ENCODE measurements at places on chromosomes 2 and 18. TPM values are rescaled to one million over a fixed set of nuclear protein-coding genes. Genes with fewer than 3 reads are reported as not detected.

DNA sequence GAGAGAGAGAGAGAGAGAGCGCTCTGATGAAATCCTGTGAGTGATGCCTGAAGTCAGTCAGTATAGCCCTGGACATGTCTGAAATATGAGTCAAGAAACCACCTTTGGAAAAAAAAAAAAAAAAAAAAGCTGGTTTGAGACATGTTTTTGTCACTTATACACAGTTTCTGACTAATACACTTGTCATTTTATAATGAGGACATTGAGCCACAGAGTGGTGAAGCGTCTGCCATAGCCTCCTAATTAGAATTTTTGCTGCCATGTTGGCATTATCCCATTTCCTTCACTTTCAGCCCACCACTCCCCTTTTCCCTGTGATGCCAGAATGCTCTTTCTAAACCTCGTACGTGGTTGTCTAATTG, 15.7 kb upstream of the MYO3B start:
- DNase-seq = no peak

POTEJ gene
- not detected for total RNA-seq

- DNase-seq = no peak
These were observed 38.8 kb upstream of the DNER start for GRCh38 chr2:229752970-229753729.

DNA sequence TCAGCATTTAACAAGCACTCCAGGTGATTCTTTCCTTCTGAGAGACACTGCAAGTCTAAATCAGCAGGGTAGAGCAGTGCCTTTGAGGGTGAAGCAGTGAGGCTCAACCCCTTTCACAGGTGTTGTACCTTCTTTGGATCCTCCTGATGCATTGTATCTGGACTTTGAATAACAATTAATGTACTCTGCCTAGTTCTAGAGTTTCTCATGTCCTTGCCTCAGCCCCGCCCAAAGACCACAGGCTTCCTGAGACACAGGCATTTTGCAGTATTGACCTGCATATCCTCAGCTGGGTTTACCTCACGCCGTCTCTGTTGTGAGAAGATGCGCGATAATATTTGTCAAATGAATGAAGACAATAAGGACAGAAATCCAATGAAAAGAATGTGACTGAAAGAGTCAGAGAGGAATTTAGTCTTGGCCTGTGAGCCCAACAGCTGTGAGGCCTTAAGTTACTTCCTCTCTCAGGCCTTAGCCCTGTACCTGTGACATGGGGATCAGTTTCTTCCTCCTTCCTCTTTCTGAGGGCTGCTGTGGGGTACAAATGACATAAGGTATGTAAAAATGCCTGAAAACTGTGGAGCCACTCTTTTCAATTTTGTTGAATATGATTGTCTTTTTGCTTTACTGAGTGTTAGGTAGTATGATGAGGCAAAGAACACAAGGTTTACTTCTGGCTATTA, 43.7 kb downstream of the WIPF1 start:
- no peak for DNase-seq

GRCh38 chr2:120763508-120763907, 27.8 kb downstream of the GLI2 start:
- no peak for DNase-seq

RRM2 gene
- 2.1 TPM for total RNA-seq

DNA sequence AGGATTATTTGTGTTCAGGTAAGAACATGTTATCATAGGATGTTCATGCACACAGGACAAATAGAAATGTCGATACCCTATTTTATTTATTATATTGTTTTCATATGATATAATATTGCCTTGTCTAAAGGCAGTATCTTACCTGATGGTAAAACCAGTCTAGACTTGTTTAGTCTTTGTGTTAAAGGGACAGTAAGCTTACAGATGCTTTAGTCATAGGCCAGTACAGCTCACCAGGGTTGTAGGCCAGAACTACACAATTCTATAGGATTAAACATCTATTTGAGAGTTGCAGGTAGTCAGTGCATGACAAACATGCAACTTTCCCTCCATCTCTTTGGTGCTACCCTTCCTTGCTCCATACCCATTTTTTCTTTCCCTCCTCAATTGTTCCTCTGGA, 158.5 kb downstream of the GALNT3 start:
- DNase-seq = no peak

DNA sequence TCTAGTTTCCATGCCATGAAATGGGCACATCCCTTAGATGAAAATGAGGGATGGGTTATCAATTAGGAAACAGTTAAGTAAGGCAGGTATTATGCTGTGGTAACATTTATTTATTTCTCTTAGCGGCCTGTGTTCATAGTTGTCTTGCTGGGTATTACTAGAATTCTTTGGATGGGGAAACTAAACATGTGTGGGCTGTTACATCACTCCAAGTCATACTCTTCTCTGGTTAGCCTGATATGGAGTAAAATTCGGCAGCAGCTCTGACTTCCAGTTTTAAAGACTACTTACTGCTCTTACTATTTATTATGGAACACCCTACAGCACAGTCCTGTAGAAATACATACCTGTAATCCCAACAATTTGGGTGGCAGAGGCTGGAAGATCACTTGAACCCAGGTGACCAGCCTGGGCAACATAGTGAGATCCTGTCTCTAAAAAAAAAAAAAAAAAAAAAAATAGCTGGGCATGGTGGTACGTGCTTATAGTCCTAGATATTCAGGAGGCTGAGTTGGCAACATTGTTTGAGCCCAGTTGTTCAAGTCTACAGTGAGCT, 33.1 kb upstream of the RASGRP3 start:
- no peak for DNase-seq

ASB18 gene
- 11.3 TPM for total RNA-seq

ABCB11 gene
- 0.05 TPM for total RNA-seq

TTC27 gene
- 7.5 TPM for total RNA-seq

NLRC4 gene
- 0.96 TPM for total RNA-seq

DNA sequence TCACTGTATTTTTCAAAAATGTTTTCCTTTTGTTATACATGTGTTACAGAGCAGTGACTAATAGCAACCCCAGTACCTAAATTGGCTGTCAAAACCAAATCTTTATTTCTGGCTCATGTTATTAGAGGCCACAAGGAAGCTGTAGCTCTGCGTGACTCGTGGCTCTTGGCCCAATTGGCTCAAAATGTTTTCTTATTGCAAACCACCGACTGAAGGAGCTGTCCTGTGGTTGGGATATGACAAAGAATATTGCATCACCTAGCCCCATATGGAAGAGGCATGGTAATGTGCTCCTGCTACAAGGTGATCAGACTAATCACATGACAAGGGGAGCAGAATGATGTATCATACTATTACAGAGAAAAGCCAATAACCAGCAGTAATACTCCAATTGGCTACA, 1058.5 kb downstream of the CBLN2 start:
- DNase-seq = no peak

HOXD8 gene
- 0.14 TPM for total RNA-seq

DNA sequence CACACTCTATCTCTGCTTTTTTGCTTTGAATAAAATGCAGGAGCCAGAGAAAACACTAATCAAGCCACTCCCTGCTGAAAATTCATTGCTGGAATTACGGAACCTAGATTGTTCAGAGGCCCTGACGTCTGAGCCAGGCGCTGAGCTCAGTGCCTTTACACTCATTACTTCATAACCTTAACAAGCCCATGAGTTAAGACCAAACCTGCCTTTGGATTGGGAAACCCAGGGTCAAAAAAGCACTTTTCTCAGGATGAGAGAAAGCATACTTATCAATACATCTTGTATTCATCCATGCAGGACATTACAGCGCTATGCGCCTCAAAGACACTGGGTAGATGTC, 762 bp downstream of the INO80C start:
- DNase-seq = no peak

DNA sequence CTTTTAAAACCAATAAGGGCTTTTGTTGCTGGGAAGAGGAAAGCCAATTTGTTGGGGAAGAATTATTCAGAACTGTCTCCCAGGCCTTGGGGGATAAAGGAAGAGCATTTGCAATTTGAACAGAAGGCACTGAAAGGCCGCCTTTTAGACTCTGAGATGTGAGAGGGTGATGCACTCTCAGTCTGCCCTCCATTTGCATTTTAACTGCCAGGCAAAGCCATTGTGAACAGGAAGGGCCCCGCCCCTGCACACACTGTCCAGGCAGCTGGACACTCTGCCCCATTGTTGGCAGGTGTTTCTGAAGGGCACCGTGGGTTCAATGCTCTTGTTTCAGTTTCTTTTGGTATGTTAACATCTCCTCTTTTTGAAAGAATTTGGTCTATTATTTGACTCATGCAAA, 169.5 kb upstream of the COPS8 start:
- no peak for DNase-seq

Measured in left ventricle myocardium inferior (tissue), 1 donor.